ENCODE measurements at places on chromosomes 13 and 19. TPM values are rescaled to one million over a fixed set of nuclear protein-coding genes. Genes with fewer than 3 reads are reported as not detected.

DNA sequence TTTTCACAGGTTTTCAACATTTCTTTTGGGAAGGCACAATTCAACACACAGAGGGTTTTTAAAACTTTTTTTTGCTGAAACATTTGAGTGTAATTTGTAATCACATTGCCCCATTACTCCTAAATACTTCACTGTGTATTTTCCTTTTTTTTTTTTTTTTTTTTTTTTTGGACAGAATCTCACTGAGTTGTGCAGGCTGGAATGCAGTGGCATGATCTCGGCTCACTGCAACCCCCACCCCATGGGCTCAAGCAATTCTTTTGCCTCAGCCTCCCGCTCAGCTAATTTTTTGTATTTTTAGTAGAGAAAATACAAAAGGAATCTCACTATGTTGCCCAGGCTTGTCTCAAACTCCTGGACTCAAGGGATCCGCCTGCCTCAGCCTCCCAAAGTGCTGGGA is 14.8 kb upstream of the DNAJC15 start:
- DNase-seq: no peak

- no peak for DNase-seq
Observed at GRCh38 chr13:45949161-45949560, 97.6 kb upstream of the SIAH3 start.

DNA sequence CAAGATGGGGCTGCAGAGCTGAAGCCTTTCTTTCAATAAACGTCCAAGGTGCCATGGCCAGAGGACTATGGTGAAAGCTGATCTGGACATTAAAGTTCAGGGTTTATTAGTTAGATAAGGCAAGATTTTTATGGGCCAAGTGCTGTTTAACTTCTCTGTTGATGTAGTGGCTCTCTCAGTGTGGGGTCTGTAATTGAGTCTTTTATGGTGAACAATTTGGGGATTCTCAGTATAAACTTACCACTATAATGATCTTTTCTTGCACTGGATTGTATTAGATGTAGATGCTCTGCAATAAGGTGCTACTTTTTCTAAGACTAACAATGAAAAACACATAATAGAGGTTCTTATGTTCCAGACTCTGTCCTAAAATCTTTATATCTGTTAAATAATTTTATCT is 190.1 kb upstream of the KLF12 start:
- DNase-seq: no peak

- DNase-seq: peak; percentile 49
Observed at GRCh38 chr19:49150106-49150943, 4.9 kb downstream of the HRC start.

GRCh38 chr19:33473653-33474305 is 47.8 kb downstream of the PEPD start:
- no peak for DNase-seq

DNA sequence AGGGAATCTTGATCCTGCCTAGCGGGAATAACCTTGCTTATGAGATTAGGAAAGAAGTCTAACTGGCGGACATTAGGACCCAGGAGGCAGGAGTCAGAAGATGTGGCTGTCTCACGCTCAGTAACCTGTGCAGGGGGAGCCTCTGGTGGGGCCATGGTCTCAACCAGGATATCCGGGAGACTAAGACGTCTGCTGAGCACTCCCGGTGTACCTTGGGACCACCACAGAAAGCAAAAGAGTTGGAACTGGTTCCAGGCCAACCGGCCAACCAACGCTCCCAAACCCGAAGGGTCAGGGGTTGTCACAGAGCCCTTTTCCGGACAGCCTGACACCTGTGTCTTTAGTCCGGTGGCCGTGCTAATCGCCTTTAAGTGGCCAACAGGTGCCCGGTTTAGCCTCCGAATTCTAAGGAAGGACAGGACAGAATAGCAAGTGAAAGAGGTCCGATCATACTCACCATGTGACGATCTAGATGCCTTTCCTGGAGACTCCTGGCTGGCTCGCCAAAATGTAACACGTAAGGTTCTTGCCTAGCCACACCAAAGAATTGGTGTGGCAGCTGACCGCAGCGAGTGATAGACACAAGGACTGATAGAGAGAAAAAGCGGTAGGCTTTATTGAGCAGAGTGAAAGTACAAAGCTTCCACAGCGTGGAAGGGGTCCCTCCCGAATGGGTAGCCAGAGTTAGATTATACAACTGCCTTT is 103.9 kb upstream of the DIAPH3 start:
- no peak for DNase-seq

- peak; percentile 84 for DNase-seq
Observed at GRCh38 chr19:11482384-11483050, 1.7 kb upstream of the ELAVL3 start.

The PROZ gene
- total RNA-seq: not detected

GRCh38 chr19:5934069-5934401 is 20.0 kb downstream of the CAPS start:
- no peak for DNase-seq

DNA sequence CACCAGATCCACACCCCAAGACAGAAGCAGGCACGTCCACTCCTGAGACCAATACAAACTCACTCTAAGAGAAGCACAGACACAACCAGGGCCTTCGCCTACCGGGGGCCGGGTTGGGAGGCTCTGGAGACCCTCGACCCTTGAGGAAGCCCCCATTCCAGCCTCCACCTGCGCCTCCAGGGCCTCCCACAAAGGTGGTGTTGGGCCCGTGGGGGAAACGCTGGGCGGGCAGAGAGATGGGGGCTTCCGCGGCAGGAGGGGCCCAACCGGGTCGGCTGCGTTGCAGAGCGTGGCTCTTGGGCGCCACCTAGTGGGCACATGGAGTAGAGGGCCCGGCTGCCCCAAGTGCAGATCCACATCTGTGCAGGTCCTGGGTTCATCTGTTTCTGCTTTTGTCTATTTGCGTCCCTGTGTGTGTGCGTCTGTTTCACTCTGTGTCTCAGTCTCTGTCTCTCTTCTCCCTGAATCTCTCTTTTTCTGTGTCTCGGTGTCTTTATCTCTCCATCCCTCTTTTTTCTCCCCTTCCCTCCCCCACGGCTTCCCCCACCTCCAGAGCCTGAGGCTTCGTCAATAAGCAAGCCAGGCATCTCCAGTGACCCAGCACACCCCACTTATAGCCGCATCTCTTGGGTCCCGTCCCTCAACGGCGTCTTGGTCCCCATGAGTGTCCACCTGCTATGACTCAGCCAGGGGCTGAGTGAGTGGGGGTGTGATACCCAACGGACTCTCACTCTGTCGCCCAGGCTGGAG is 10.5 kb upstream of the TINCR start:
- DNase-seq: peak; percentile 58

The PGLYRP1 gene
- not detected for total RNA-seq

DNA sequence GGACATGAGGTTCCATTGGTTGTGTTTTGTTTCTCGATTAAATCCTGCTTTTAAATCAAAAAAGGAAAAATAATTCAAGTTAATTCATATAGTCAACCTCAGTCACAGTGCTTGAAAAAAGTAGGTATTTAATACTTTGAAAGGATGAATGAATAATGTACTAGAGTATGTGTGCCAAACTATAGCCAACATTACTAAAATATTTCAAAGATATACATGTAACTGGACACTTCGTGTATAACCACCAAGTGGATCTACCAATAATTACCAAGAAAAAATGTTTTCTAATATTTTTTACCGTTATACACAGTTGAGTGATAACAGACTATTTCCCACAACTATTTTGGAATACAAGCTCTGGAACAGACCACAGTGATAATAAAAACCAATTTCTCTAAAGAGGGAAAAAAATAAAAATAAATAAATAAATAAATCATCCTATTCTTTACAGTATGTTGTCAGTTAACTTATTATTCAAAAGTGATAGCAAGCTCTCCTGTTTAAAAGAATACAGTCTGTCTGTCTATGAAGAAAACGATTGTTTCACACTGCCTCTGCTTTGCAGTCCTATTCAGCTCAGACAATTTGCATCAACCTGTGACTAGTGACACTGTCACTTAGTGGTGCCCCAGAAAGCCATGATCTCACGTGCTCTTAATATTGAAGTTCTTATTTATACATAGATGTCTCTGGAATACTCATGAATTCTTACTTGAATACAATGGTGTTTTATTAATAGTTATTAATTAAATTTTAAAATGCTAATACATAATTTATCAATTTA is 58.2 kb downstream of the UBL3 start:
- DNase-seq: no peak

DNA sequence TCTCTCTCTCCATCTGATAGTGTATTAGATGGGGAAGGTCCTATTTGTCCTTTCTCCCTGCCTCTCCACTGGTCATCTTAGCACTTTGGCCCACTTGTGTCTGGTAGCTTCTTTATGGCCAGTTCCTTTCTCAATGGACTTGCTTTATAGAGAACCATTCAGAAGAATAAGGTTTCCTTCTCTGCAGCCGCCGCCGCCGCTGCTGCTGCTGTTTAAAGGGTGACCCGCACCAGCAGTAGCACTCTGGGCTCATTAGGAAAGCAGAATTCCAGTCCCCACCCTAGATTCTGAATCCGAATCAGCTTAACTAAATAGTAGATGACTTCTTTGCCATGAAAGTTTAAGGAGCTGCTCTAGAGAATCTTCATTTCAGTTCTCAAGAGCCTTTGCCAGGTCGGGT is 490.2 kb downstream of the FOXO1 start:
- DNase-seq: no peak

The KIR2DL3 gene
- not detected for total RNA-seq

GRCh38 chr13:97631158-97631557 is 197.2 kb downstream of the RAP2A start:
- DNase-seq: no peak

DNA sequence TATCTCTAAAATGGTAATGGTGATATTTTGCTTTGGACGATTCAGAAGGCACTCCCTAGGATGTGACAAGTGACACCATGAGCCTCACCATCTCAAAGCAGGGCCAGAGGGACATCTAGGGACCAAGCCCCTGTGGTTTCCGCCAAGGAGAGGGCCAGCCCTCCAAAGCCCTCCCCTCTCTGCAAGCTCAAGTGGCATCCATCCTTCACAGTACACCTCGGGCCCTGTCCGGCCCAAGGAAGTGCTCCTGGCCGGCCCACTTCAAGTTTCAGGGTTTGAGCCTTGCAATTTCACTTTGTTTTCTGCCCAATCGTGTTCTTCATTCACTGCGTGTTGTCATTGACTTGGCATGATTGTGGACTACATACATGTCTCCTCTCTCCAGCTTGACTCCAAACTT is 82.5 kb downstream of the TSHZ3 start:
- DNase-seq: no peak

Data from activated T-helper 2 cell treated with anti-CD3 and anti-CD28 coated beads, Interferon-gamma antibody, Interleukin-2, Interleukin-4, amounts not matched to agents 10 μg/mL and 5 μg/mL and 100 μg/mL, durations not matched to agents 14 hours and 24 hours and 36 hours (primary cell).